T follicular helper cell (primary cell): ENCODE measurements at places on chromosomes 12 and 14.

DNA sequence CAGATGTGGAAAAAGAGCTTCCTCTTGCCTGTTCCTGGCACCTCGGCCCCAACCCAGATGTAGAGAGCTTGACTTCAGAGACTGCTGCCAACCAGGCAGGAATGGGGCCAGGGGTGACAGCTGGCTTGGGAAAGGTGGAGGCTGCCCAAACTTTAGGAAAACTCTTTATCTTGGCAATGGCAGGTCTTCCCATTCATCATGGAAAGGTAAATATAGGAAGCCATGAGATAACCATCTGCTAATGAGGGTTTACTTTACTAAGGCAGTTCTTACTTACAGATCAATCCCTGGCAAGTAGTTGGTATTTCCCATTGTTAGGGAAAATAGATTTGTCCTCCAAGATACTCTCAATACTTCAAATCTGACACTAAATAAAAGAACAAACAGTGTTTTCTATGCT, 143.1 kb upstream of the NUDT4 start:
- no peak for DNase-seq

GRCh38 chr14:95255013-95255412, 64.7 kb downstream of the CLMN start:
- no peak for DNase-seq

- DNase-seq = no peak
These were observed 272.7 kb downstream of the AEBP2 start for GRCh38 chr12:19712041-19712440.

DNA sequence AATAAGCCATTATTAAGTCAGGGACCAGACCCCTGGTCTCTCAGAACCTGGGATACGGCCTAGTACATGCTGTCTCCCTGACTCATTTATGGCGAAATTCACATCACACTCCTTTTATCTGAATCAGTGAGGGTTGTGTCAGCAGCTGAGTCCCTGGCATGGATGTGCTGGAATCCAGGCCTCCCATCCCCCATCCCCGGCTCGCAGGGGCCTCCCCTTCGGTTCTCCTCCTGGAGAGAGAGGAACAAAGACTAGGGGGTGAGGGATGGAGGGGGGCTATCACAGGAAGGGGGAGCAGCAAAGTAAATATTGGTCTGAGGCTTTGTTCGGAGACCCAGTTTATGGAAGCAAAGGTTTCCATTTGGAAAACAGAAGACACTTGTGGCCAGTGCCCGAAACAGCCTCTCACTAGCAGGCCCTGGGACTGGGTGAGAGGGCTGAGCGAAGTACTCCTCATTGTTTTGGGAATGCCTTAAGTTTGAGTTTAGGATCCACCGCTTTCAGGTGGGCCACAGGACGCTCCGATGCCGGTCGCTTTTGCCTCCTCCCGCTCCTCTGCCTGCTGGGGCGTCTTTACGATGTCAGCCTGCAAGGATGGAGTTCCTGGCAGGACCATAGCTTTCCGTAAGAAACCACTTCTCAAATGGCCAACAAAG, 145.0 kb downstream of the PRKCH start:
- DNase-seq = no peak

DNA sequence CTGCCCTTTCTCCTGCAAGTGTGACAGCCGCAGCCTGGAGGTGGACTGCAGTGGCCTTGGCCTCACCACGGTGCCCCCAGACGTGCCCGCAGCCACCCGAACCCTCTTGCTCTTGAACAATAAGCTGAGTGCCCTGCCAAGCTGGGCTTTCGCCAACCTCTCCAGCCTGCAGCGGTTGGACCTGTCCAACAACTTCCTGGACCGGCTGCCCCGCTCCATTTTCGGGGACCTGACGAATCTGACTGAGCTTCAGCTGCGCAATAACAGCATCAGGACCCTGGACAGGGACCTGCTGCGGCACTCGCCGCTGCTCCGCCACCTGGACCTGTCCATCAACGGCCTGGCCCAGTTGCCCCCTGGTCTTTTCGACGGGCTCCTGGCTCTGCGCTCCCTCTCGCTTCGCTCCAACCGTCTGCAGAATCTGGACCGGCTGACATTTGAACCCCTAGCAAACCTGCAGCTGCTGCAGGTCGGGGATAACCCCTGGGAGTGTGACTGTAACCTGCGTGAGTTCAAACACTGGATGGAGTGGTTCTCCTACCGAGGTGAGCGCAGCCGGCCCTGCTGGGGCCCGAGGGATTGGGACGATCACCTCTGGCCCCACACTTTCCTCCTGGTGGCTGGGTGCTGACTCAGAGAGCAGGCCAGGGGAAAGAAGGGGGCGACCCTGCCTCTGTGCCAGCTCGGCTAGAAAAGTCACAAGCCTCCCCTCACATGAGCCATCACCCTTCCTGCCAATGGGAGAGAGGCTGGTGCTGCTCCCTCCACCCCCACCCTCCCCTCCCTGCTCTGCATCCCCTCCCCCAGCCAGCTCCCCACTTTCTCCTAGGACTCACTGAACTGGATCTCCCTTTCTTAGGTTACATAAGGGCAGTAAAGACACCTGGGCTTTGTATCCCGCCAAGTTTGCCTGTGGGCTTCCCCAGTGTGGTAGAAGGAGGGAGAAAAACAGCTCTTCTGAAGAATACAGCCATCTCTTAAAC, 10.9 kb downstream of the LRTM2 start:
- DNase-seq = no peak

GRCh38 chr12:119594772-119595445, 1.3 kb downstream of the TMEM233 start:
- DNase-seq = no peak

DNA sequence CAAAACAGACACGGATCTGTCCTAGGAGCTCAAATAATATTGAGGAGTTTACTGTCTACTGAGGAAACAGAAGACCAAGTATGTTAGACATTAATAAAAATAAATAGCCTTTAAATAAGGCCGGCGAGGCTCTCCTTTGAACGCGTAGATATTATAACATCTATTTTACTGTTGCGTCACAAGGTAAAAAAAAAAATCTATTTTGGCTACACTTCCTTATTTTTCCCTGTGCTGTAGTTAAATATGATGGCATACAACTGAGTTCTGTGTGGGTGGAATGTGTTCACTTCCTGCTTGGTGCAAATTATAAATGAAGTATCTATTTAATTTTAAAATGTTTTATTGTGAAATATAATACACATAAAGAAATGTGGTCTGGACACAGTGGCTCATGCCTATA, 17.2 kb upstream of the RAD52 start:
- no peak for DNase-seq

DNA sequence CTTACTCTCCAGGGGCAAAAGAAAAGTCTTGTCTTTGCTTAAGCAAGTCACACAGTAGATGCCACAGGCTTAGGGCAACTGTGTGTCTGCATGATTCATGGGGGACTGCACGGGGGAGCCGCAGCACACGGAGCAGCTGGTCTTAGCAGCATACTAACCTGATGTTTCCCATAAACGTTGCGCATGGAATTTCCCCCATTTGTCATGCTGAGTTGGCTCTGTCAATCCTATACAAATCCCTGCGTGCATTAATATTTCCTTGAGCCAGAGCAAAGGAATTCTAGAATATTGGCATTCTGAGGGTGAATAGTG, 71.2 kb downstream of the SAMD4A start:
- no peak for DNase-seq

DNA sequence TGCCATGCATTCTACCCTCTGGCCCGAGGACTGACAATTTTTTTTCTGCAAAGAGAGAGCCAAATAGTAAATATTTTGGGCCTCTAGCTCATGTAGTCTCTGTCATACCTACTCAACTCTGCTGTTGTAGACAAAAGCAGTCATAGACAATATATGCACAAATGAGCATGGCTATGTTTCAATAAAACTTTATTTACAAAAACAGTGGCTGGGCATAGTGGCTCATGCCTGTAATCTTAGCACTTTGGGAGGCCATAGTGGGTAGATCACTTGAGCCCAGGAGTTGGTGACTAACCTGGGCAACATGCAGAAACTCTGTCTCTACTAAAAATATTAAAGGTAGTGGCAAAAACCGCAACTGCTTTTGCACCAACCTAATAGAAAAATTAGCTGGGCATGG, 153.7 kb upstream of the BTG1 start:
- no peak for DNase-seq

DNA sequence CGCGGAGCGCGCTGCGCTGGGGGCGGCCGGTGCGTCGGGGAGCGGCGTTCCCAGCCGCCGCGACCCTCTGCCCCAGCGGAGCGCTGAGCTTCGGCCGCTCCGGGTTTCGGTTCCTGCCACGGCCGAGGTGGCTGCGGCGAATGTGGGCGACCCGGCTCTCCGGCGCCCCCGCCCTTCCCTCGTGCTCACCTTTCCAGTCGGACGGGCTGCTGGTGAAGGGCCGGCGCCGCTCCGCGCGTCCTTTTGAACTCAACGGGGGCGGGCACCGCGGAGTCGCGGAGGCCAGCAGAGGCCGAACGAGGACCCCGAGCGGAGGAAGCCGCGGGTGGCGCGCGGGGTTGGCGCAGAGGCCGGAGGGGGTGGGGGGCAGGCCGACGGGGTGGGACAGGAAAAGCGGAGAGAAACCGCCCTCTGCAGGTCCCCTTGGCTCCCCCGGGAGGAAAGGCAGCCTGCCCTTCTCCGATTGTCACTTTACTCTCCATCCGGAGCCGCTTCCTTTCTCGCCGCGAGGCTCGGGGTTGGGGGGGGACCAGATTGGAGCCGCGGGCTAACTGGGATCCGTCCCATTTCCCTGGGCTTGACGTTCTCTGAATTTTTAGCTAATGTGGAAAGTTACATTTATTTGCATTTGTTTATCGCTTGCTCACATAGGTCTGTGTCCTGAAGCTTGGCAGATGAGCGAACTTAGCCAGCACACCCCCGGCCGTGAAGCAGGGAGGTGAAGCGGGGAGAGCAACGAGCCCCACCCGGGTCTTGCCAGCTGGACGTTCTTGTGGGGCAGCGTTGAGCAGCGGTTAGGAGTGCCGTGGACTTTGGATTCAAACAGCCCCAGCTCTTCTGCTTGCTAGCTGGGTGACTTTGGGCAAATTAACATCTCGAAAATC, at the start of gene SMAGP:
Gene SMAGP, minus strand, starts transcription at position 349 of the 884 bp plus-strand sequence. CDS start 1,137 bp downstream, outside the sequence.
- DNase-seq = peak; percentile 22

- DNase-seq = no peak
These were observed 127.7 kb upstream of the PZP start for GRCh38 chr12:9335867-9336266.

GRCh38 chr12:102958830-102959176, 1.3 kb downstream of the ASCL1 start:
- no peak for DNase-seq

DNA sequence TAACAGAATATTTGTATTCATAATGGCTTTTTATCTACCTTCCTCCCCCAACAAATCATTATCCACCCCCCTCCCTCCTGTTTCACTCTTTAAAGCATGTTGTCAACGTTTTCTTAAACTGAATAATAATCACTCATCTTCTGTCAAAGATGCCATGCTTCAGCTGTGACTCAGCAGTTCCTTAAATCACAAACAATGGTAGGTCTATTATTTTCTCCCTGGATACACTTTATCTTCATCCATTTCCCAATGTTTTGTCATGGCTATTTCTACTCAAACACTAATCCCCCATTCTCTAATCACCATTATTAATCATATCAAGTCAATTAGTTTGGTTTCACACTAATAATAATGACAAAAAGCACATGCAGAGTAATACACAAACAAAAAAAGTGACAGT, 6.5 kb downstream of the CLEC12B start:
- DNase-seq = no peak

DNA sequence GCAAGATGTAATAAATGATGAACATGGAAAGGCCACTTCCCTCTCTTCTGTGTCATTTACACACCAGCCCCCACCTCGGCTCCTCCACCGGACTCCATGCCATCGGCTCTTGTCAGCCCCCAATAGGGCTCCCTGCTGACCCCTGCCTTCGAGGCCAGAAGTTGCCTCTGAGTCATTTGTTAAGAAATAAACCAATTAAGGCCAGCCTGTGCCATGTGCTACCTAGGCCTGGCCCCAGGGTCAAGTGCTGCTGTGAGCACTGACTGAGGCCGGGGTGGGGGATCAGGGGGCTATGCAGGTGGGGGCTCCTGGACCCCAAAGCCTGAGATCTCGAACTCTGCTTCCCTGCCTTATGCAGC, 53.2 kb downstream of the TESC start:
- no peak for DNase-seq

DNA sequence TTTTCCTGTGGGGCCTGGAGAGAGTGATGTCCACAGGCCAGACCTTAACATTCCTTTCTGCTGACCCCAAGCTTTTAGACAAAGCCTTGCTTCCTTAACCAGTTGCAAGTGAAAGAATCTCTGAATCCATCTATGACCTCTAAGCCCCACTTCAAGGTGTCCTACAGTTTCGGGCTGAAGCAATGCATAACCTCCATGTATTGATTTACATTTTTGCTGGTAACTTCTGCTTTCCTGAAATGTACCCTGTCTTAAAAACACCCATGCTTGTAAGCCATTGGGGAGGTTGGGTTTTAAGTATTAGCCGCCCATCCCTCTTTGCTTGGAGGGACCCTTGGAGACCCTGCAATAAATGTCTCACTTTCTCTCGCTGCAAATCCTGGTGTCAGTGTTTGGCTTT, 190.6 kb downstream of the VRK1 start:
- no peak for DNase-seq

DNA sequence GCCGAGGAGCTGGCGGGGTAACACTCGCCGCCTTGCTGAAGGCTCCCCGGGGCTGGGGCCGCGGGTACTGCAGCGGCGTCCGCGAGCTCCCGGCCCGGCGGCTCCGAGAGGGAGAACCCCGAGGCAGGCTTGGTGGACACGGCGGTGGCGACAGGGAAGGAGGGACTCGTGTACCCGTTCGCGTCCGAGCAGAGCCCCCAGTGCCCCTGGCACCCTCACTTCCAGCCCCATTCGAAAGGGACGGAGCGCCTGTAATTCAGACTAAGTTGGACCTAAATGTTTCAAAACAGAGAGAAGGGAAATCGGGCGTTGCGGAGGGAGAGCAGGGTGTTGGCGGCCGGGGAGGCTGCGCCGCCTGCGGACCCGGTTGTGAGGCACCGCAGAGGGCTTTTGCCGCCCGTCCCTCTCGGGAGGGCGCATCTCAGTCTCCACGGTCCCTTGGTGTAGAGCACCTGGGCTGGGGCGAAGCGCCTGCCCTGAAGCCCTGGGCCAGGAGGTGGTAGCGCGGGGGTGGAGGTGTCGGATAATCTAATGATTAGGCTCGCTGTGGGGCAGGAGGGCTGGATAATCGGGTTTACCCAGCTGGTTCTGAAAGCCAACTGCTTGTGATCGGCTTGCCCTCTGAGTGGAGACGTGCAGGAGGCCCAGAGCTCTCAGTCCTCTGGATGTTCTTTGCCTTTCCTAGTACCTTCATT, 771 bp downstream of the DAAM1 start:
- peak; percentile 18 for DNase-seq

DNA sequence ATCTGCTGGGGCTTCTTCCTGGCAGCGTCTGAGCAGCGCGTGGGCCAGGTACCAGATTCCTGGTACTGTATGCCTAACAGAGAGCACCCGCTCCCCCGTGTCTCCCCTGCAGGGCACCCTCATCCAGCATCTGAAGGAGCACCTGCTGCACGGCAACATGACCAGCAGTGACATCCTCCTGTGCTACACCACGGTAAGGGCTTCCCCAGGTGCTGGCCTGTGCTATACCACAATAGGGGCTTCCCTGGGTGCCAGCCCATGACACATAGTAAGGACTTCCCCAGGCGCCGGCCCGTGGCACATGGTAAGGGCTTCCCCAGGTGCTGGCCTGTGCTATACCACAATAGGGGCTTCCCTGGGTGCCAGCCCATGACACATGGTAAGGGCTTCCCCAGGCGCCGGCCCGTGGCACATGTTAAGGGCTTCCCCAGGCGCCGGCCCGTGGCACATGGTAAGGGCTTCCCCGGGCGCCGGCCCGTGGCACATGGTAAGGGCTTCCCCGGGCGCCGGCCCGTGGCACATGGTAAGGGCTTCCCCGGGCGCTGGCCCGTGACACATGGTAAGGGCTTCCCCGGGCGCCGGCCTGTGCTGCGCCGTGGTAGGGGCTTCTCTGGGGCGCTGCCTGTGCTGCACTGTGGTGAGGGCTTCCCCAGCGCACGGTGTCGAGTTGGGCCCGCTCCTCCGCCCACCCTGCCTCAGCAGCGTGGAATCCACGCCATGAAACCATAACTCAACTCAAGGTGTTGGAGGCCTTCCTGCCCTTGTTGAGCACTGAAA, 49.3 kb downstream of the AACS start:
- DNase-seq = no peak
